Colonic mucosa (tissue), 4 donors: ENCODE measurements at places on chromosomes 1 and 21. TPM values are rescaled to one million over a fixed set of nuclear protein-coding genes. Genes with fewer than 3 reads are reported as not detected.

The KCNT2 gene
- total RNA-seq: 0.56 TPM

The GPR153 gene
- 21.0 TPM for total RNA-seq

The PRELP gene
- 9.3 TPM for total RNA-seq

The CD53 gene
- 15.8 TPM for total RNA-seq

The RNF223 gene
- 5.7 TPM for total RNA-seq

The TMEM200B gene
- 1.5 TPM for total RNA-seq

The CFAP74 gene
- total RNA-seq: 0.16 TPM

The DVL1 gene
- 71.3 TPM for total RNA-seq

The FAM151A gene
- 0.66 TPM for total RNA-seq

The USP48 gene
- 51.3 TPM for total RNA-seq

The GSTM4 gene
- 77.4 TPM for total RNA-seq

The RAB7B gene
- total RNA-seq: 0.57 TPM

The PTPN7 gene
- total RNA-seq: 2.9 TPM
